ENCODE measurements at places on chromosomes 6 and 20.

DNA sequence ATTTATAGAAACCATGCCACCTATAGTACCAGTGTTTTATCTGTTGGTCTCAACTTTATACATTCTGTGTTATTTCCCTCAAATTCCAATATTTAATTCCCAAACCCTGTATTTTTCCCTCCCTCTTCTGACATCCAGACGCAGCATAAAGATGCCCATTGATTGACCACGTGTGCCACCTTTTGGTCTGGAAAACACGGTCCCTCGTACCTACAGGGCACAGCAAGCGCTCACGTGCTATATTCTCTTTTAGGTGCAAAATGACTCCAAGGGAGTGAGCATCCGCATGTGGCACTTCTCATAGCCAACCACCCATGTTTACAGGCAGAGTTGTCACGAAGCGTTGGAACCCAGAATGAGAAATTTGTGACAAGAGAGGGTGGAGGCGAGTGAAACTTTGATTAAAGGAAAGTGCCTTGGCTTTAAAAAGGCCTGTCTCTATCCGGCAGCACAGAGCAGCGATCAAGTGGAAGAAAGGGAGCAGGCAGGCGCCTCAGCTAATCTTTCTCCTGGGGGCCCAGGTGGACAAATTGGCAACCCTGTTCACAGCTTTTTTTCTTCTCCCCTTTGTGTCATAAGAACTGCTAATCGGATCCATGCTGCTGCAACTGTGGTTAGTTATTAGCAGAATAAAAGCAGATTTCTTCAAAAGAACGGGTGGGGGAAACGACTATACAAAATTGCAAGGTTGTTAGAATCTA lies 225.9 kb downstream of the TMEM242 start:
- no peak for DNase-seq

- DNase-seq: no peak
Measured at GRCh38 chr20:31667315-31668285, 29.9 kb downstream of the COX4I2 start.

DNA sequence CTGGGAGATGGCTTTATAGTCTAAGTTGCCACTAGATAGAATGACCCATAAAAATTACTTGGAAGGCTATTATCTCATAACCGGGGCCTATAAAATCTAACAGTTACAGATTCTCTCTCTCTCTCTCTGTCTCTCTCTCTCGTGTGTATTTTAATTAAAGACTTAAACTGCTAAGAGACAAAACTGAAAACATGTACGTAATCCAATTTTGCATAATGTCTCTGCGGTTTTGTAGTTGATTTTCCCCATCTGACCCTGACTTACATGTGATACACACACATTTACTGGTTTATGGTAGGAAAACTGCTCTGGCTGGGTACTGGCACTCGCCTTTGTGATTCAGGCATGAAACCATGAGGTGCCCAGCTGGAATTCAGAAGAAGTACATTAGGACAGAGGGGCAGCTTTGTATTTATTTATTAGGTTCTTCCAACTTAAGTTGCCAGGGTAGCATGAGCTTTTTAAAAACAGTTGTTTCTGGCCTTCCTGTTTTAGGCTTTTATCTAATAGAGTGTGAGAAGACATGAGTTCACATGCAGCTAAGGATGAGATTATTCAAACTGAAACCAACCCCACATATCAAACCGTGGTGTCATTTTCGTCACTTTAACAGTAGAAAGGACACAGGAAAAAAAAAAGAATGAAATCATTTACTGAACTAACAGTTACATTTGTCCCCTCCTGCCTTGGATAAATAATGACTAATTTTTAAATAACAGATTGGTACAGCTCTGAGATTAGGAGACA lies 182.5 kb downstream of the GMPR start:
- peak; percentile 74 for DNase-seq

GRCh38 chr20:21465799-21466198 lies 48.1 kb downstream of the NKX2-2 start:
- DNase-seq: no peak

DNA sequence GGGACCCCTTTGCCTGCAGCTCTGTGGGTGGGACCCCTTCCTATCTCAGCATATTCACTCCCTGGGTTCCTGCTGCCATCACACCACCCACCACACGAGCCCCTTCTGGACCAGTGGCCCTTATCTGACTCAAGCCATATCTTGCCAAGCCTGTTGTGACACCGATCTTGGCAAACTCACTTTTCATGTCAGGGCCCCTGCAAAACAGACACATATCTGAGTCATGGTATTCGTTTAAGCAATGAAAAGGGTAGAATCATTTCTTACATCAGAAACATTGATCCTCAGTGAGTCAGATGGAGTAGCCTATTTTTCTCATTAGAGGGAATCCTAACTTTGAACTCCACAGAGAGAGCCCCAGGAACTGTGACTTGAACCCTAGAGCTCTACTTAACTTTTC lies 10.6 kb downstream of the RAET1E start:
- DNase-seq: peak; percentile 63

GRCh38 chr6:119161438-119161837 lies 83.0 kb upstream of the FAM184A start:
- DNase-seq: no peak

Measured in fibroblast of skin of abdomen (primary cell).